Upper lobe of right lung (tissue), 1 donor: ENCODE measurements at places on chromosomes 12 and 14. TPM values are rescaled to one million over a fixed set of nuclear protein-coding genes. Genes with fewer than 3 reads are reported as not detected.
A peak's percentile ranks its signal among the peaks of the same experiment; 100 is the strongest.

GRCh38 chr12:49673446-49674317 lies 33.5 kb downstream of the FMNL3 start:
- DNase-seq, result peak; percentile 91

DNA sequence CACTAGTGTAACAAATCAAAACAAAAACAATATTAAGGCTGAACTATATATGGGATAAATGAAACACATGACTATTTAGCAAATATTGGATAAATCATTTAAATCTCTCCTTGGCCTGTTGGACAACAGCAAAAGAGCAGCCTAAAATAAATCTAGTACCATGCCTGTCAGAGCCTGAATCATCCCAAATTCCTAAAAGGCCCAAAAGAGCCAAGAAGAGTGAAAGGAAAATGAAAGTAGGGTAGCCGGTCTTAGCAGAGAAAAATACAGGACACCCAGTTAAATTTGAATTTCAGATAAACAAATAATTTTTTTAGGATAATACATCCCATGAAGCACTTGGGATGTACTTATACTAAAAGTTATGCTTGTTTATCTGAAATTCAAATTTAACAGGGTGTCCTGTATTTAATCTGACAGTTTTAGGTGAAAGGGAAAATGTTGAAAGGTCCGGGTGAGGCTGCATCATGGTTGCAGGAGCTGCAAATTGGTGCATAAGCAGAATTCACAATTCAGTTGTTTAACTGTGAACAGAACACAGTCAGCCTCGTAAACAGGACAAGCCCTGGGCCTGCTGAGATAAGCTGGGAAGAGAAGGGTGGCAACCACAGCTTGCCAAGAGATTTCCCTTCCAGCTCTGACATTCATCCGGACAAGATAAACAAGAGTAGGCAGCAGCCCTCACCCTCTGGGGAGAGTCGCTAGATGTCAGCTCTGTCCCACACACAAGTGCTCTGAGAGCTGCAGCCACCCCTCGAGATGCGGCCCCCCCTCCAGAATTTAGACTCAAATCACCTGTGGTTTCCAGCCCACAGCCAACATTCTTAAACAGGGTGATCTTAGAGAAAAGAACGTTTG lies 30.3 kb downstream of the DMAC2L start:
- no peak for DNase-seq

GRCh38 chr12:46360908-46361666 lies 11.5 kb downstream of the SLC38A2 start:
- no peak for DNase-seq

DNA sequence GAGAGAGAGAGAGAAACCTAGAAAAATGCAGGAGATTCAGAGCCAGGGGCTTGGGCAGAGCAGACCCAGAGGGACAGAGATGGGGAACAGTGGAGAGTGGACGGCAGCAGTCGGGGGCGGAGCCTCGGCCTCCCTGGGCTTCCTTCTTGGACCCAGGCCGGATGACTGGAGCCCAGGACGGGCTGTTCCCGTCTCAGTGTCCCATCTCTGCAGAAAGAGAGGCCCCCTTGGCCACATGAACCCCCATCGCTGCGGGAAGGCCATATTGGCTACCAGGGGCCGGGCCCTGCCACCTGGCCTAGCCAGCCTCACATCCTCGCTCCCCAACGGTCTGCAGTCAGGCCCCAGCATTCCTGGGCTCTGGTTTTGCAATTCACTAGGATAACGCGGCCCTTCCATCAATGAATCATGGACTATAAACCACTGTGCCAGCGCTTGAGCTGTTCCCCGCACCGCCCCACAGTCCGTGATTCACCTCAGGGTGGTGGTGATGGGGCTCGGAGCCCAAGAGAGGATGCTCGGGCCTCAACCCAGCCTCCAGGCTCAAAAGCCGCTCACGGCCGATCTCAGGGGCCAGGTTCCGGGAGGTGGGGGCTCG lies 116.5 kb downstream of the RFLNA start:
- DNase-seq, result no peak

DNA sequence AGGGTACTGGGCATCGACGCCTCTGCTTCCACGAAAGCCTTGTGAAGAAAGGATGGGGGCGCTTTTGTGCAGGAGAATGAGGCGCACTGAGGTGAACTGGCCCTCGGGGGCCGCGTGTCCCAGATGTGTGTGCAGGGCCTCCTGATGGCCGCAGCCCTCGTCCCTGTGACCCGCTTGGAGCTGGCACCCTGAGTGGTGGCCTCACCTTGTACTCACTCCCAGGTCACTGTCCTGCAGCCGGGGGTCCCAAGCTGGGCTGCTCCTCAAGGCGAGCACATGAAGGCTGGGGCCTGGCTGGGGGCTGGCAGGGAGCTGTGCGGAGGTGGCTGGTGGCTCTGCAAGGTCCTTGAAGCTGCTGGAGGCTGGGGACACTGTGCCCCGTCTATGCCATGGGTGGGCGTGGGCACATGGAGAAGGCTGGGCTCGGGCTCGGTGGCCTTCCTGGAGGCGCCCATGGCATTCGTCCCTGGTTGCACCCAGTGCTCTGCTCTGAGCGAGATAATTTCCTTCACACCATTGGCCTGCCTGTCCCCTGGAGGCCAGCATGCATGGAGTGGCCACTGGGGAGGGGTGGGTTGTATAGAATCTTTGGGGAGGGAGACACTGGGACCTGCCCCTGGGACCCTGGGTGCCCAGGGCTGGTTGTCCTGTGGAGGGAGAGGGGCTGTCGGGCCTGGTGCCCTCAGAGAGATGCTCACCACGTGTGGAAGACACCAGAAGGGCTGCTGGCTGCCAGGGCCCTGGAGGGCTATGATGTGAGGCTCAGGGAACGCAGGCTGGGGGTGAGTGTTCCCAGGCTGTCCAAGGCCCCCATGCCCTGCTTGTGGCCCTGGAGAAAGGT lies 79.3 kb downstream of the TMEM121 start:
- no peak for DNase-seq

DNA sequence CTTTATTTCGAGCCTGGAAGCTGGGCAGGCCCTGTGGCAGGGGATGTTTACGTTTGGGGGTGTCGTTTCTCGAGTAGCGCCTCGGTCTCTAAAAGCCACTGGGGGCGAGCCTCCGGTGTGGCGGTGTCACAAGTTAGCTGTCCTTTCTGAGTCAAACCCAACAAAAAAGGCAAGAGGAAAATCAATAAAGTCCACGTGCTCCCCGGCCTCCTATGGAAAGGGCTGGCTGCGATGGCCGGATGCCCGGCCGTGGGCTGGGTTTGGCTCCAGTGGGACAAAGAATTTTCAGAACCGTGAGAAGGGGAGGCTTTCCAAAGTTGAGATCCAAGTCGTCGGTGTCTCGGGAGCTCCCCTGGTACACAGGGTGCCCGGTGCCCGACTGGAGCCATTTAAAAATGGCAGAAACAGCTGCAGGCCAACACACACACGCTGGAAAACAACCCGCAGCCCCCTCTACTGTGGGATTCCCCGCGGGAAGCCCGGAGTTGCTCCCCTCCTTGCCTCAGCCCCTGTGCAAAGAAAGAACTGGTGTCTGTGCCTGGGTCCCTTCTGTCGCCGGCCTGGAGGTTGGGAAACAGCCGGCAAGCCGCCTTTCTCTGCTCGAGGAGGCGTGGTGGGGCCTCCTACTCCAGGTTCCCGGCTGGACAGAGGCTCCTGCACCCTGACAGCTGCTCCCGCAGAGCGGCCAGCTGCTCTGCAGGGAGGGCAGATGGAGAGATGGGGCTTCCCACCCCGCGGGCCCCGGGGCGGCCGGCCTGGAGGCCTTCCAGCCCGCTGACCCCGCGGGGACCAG lies 1.9 kb downstream of the BCL7A start:
- DNase-seq, result peak; percentile 78

- no peak for DNase-seq
Observed at GRCh38 chr14:99718031-99718810, 34.1 kb downstream of the CYP46A1 start.

DNA sequence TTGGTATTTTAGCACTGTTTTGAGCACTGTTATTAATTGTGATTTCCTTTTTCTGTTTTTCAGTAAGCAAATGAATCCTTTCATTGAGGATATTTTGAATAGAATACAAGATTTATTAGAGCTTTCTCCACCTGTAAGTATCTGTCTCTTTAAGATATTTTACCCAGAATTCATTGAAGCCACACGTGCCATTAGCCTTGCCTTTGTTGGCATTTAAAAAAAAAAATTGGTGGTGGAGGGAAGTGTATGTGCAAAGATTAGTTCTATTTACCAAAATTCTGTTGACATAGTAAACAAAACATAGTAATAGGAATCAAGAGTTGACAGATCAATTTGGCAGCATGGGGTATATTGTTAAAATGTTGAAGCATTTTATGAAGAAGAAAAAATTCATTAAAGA lies 23.8 kb downstream of the XPOT start:
- DNase-seq, result no peak

- DNase-seq, result no peak
Observed at GRCh38 chr12:64806593-64807460, 17.6 kb upstream of the TBC1D30 start.

DNA sequence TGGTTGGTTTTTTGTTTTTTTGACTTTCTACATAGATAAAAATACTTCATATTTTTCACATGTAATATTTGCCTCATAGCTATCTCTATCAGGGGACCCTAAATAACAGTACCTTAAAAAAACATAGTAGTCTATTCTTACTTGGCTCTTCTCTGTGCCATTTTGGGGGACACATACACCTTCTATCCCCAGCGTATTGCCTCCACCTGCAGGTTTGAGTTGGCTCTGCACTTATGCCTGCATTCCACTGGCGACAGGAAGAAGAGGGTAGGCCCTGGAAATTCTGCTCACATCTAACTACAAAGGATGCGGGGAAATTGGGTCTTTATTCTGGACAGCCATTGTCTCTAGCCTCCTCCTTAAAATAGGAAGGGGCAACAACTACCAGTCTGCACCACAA lies 13.8 kb upstream of the IFI27L2 start:
- no peak for DNase-seq

- DNase-seq, result no peak
Observed at GRCh38 chr14:63686926-63687325, 40.9 kb downstream of the SGPP1 start.

- no peak for DNase-seq
Observed at GRCh38 chr12:3998968-3999792, 126.0 kb upstream of the PARP11 start.

DNA sequence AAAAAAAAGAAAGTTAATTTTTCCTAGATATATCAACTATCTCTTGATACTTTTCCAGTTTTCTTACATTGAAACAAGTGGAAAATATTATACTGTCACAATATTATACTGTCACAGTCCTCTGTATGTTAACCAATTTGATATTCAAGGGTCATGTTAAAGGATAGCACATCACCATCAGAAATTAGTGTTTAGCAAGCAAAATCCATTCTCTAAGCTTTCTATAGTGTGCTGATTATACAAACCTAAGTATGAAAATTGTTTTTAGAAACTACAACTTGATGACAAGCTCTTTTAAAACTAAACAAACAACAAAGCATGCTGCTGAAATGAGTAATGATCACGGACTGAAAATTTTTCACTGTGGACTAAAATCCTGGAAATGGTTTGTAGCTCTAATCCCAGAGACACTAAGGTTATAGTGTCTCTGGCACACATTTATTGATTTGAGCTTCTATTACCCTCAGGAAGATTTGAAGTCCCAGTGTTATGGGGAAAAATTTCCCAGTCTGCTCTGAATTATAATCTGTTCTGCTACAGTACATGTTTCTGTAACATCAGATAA lies 9.7 kb downstream of the SPTSSA start:
- no peak for DNase-seq

Gene WNT5B
- 2.3 TPM for total RNA-seq

Gene KERA
- total RNA-seq, result not detected

Gene GPR137C
- total RNA-seq, result 1.5 TPM

Gene POTEM
- not detected for total RNA-seq
